ENCODE measurements at places on chromosomes 4 and X.

DNA sequence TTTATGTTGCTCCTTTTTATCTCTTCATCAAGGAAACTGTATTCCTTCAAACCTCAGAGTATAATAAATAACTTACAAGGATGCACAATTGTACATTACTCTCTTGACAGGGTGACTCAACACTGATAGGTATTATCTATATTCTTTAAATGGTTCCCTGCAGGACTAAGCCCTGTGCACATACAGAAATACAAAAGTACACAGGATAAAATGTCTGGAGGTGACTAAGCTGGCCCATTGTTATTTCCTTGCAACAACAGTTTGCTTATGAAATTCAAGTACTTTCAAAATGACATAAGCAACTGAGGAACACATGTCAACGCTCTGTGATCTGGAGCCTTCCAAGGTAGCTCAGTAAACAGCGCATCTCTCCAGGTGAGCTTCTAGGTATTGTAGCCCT lies 83.8 kb upstream of the RPL34 start:
- DNase-seq: no peak

DNA sequence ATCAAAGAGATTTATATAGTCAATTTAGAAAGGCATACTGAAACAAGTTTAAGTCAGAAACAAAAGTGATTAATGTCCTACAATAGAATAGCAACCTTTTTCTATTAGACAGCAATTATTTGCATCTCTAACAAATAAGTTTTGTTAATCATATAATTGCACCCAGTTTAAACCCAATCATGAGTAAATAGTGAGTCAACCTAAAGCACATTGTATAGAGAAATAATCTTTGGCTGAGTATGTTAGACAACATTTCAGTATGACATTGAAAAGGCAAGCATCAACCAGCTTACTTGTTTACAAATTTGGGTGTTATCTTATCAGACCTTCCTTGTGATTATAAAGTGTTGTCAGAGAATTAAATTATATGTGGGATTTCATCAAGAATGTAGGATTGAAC lies 209.5 kb downstream of the IL15 start:
- DNase-seq: no peak

GRCh38 chr4:97987019-97987648 lies 156.1 kb downstream of the STPG2 start:
- peak; percentile 40 for DNase-seq

DNA sequence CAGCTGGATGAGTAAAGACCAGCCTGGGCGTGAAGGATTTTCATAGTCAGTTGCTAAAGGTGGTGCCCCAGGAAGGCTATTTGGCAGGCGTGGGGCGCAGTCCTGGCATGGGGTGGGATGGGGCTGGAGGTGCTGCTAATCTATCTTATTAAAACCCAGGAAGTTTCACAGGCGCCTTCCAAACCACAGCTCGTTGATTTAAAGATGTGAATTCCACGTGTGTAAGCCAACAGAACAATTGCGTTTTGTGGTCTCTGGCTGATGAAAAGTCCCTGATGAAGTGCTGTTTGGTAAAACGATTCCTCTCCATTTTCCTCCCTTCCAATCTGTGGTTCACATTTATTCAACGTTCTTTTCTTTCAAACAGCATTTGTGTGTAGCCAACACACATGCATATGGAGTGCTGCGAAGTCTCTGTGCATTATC lies 105.0 kb downstream of the TBL1X start:
- DNase-seq: no peak

- DNase-seq: no peak
These were observed 123.2 kb downstream of the FHIP1A start for GRCh38 chr4:151532001-151532708.

DNA sequence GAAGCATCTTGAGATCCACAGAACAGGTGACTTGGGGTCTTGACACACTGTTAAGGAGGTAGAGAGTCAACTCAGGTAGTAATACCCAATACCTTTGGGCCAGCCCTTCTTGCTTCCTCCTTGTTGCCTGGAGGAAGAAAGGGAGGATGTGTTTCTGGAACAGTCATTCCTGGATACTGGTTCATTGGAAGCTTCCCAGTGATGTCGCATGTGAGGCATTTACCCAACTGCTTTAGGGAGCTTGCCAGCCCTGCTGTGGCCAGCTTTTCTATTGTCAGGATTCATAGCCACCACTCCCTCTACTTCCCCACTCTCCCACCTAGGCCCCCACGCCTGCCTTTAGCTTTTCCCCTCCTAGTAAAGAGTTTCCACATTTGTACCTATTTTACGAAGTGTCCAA lies 310.3 kb upstream of the PRPS2 start:
- no peak for DNase-seq

DNA sequence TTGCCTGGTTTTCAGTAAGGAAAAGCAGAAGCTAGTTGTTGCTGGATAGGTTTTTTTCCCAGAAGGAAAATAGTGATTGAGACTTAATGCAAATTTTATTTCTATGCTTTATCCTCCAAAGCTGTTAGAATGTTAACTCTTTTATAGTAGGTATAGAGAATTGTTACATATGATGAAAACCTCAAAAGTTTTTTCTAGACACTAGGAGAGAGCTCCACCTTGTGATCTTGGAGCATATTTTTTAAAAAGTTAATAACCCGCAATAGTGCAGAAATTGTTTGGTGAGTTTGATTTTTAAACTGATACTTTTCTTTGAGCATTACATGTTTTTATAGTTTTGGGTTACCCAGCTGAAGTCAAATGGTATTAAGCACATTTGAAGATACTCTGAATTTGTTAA lies 56.5 kb downstream of the STAG2 start:
- DNase-seq: no peak

DNA sequence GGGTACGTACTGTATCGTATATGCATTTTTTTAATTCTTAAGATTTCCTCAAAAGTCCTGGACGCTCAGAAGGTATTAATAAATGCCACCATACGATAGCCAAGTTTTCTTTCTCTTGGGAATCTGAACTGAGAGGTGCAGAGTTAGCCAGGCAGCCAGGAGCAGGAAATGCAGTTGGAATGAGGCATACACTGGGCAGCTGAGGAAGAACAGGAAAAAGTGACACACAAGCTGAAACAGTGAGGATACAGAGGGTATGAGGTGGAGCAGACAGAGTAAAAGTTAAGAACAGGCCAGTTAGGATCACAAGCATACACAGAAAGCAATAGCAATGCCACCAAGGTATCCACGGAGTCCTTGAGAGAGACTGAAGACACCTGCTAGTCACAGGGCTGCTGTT lies 13.4 kb downstream of the UFSP2 start:
- DNase-seq: no peak

DNA sequence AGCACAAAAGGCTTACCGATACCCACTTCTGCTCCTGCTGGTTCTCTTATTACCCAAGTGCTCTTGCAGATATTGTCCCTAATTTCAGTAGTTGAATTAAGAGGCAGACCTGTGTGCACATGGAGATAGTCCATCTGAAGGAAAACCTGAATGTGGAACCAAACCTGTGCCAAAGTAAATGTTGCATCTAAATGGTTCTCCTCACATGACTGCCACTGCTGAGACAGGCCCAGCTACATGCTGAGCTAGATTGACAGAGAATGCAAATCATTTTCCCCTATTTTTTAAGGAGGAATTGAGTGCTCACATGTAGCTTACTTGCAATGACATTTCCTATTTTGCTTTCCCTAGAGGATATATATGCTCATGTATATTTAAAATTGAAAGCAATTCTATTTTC lies 609.1 kb upstream of the TECRL start:
- no peak for DNase-seq

GRCh38 chr4:159368320-159368719 lies 265.4 kb downstream of the RAPGEF2 start:
- no peak for DNase-seq

DNA sequence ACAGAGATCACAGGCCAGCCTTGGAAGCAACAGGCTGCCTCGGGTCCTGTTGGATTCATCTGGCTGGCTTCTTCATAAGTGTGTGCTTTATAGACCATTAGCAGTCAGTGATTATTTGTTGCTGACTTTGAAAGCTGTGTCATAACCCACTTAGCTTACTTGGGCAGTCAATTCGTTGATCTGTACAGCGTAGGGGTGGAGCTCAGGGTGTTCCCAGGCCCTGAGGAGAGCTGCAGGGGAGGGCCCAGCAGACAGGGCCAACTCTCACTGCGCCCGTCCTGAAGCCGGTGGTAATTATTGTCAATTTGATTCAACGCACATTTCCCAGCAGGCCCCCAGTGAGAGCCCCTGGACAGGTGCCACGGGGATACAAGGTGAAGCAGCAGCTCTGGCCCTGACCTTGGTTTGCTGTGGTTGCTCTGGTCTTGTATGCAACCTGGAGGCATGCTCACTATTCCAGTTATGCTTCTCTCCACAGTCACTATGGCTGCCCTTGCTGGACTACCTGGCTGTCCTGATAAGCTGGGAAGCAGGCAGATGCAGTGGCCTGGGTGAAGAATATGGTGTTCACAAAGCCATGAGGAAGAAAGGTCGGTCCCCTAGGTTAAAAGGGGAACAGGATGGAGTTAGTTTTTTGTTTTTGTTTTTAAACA lies 40.1 kb upstream of the HMGB3 start:
- peak; percentile 61 for DNase-seq

- DNase-seq: no peak
These were observed 265.1 kb upstream of the MAD2L1 start for GRCh38 chr4:120331486-120332370.

- DNase-seq: no peak
These were observed 42.6 kb downstream of the LNX1 start for GRCh38 chr4:53548662-53549061.

DNA sequence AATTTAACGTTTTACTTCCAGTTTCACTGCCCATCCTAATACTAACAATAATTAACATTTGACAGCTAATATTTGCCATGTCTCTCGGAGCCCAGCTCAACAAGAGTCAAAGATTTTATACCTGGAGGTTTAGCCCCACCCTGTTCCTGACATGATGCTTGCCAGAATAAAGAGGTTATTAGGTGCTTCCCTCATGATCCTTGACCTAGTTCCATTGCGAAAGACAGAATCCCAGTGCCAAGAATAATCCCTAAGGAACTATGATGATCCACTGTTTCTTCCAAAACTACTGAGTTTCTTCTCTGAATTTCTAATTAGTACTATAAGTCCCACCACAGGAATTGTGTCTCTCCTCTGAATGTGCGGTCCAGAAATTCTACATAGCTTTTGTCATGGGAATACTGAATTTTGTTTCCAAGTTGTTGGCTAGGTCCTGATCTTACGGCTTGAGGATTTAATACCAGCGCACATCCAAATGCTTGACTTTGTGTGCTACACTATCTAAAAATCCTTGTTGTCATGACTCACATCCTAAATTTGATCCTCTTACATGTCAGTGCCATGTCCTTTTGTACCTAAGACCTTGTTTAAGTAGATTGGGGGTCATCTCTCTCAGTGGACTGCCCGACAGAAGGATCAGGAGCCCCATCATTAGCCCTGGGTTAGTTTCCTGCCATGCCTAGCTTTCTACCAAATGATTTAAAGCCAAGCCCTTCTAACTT lies 23.1 kb downstream of the ANTXR2 start:
- DNase-seq: no peak

- DNase-seq: no peak
These were observed 215.6 kb downstream of the GRIA3 start for GRCh38 chrX:123399709-123400108.

- no peak for DNase-seq
These were observed 22.1 kb upstream of the AMTN start for GRCh38 chr4:70496231-70496630.

DNA sequence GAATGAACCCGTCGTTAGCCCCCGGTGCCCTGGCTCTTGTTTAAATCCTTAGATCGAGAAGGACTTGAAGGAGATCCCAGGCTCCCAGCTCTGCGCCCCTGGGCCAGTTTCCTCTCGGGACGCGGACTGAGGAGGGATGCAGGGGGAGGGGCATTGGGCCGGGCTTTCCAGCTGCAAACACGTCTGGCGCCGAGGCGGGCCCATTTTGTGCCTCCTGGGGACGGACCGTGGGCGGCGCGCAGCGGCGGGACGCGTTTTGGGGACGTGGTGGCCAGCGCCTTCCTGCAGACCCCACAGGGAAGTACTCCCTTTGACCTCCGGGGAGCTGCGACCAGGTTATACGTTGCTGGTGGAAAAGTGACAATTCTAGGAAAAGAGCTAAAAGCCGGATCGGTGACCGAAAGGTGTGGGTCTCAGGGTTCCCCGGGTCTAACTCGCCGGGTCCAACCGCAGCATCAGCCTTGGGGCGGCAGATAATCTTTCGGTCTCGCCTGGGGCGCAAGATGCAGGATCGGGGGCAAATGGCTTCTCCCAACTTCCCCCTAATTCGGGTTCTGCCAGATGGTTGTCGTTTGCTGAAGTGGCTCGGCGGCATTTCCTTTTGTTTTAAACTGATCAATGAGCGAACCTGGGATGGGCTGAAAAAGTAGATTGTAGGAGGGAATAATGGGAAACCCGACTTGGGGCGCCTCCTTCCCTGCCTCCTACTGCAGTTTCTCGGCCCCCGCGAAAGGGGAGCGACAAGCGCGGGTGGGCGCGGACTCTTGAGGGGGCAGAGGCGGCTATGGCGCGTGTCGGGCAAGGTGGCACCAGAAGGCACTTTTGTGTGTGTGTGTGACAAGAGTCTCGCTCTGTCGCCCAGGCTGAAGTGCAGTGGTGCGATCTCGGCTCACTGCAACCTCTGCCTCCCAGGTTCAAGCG lies 2.9 kb downstream of the PDGFRA start:
- peak; percentile 13 for DNase-seq

DNA sequence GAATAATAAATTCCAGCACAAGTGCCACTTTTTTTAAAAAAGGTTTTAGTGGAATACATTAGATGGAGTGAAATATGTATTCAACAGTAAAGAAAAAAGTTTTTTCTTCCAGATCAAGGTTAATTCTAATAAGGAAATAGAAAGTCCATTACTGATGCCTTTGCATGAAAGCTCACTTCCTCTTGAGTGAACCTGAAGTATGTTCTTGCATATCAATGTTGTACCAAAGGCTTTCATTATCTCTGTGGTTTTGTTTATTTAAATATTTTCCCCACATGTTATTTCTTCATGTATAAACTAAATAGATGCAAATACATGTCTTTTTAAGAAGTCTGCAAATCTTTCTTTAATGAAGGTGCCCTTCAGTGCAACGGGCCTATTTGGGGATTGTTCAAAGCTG lies 307.9 kb downstream of the C4orf33 start:
- no peak for DNase-seq

All from NCI-H1105 treated with DMSO at 0.1 percent for 48 hours (cell line).